H7 (cell line): ENCODE measurements at places on chromosomes 4 and X.

DNA sequence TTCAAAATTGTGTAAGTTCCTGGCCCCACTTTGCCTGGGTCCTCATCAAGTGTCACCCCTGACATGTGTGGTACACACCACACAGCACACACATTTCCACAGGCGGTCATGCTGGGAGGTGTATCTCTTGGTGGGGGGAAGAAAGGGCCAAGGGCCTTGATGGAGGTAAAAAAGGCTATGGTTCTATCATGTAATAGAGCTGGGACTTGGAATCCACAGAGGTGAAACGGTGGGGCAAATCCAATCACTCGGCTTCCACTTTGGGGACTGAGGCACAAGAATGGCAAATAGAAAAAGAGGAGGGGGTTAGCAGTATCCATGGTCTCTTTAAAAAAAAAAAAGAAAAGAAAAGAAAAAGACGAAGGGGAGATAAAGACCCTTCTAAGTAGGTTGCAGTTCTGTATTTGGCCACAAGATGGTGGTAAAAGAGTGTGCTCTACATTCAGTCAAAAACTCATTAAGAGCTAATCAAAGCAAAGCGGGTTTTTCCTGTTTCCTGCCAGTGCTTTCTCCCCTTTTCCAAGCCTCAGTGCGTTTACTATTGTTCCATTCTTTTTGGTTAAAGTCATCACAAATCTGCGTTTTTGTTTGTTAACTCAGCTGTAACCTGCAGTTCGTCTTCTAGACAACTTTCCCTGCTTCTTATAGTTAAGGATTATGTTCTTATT, 37.0 kb upstream of the ATP6AP2 start:
- peak; percentile 65 for DNase-seq

GRCh38 chr4:154961263-154961662, 180.2 kb downstream of the RBM46 start:
- DNase-seq: no peak

- no peak for DNase-seq
These were observed 145.0 kb downstream of the SPCS3 start for GRCh38 chr4:176464748-176465147.

DNA sequence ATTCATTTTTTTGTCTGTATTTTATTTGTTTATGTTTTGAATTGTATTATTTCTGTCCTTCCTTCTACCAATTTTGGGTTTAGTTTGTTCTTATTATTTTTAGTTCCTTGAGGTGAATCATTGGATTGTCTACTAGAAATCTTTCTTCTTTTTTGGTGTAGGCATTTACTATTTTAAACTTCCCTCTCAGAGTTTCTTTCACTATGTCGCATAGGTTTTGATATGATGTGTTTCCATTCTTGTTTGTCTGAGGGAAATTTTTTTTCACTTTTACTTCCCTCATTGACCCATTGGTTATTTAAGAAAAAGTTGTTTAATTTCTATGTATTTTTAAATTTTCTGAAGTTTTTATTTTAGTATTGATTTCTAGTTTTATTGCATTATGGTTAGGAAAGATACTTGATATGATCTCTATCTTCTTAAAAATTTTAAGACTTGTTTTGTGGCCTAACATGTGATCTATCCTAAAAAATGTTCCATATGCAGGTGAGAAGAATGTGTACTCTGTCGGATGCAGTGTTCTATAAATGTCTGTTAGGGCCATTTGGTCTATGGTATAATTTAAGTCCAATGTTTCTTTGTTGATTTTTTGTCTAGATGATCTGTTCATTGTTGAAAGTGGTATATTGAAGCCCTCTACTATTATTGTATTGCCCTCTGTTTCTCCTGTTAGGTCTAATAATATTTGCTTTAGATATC, 68.8 kb downstream of the IL15 start:
- no peak for DNase-seq

- peak; percentile 78 for DNase-seq
These were observed 27.3 kb downstream of the PRDX4 start for GRCh38 chrX:23694606-23695005.

GRCh38 chrX:30822068-30822681, 66.9 kb downstream of the TAB3 start:
- DNase-seq: peak; percentile 10

DNA sequence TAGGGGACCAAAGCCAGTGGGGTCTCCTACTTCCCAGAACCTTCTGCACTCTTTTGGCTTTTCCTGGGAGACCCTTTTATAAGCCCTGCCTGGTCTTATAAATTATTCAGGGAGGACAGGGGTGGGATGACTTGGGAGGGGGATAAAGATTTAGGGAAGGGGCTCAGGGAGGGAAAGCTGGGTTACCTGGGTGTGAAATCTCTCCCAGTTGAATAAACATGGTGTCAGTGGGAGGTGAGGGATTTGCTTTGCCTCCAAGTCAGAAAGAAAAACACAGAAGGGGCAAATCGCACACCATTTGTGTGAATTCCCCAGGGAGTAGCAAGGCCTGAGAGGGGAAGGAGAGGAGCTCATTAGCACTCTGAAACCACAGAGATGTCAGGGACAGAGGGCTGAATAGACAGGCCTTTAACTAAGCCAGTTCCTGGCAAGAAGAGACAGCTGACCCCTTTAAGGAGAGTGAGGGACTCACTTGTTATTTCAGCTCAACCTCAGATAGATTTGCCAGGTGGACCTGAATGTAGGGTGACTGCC, at the start of gene RIPPLY1:
RIPPLY1 (minus strand) TSS at position 51 of the 534 bp plus-strand sequence. CDS start 54 bp downstream, outside the sequence.
- DNase-seq: no peak

DNA sequence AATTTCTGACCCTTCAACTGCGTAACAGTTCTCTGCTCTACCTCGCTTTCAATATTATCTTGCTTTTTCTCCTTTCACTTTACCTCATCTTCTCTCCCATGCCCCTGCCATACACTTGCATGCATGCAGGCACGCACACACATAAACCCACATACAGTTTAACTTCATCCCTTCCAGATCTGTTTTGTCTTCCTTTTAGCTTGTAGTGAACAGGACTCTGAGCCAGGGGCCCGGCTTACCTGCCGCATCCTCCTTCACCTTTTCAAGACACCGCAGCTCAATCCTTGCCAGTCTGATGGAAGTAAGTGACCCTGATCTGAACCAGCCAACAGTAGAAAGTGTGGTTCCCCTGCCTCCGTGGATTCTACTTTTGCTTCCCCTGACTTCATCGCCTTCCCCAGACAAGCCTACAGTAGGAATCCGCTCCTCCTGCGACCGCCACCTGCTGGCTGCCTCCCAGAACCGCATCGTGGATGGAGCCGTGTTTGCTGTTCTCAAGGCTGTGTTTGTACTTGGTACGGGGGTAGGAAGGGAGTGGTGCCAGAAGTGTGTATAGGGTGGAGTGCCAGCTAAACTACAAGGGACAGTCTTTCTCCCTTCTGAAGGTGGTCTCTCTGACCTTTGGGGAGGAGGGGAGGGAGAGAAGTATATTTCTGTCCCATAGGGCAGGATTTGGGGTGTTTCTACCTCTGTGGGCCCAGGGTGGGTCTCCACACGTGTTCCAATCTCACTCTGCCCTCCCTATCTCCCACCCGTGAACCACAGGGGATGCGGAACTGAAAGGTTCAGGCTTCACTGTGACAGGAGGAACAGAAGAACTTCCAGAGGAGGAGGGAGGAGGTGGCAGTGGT, 10.7 kb downstream of the MED12 start:
- DNase-seq: peak; percentile 69

DNA sequence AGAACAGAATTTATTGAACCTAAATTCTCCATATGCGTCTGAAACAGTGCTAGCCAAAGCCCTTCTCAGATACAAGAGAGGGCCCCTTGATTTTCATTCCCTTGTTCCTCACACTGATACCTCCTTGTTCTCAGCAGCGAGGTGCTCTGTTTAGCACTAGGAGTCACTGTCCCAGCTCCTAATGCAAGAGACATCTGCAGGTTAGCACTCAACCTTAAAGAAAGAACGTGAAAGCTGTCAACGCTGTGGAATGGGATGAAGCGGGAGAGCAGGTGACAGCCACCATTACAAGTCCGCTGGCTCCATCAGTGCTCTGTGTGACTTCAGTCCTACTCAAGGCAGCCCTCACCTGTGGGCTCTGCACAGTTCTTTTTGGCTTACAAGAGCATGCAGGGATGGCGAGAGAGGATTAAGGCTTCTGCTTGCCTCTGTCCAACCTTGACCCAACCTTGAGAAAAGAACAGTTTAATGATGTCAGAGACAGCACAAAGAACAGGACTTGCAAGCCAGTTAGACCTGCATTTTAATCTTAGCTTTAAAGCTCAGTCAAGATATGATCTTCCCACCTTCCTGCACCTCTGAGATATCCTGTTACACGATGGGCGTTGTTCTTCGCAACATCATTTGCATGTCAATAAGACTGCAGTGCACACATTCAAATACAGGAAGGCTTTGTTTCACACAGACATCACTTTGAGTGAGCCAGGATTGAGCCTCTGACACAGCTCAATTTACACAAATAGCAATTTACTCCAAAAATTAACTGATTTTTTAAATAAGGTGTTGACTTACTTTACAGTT, 95.1 kb downstream of the ARSF start:
- DNase-seq: peak; percentile 35

- no peak for DNase-seq
These were observed 475.8 kb downstream of the PDGFC start for GRCh38 chr4:156495836-156496235.

GRCh38 chrX:140521393-140521792, 16.5 kb upstream of the SOX3 start:
- no peak for DNase-seq
